Activated naive CD4-positive, alpha-beta T cell treated with anti-CD3 and anti-CD28 coated beads for 36 hours (primary cell): ENCODE measurements at places on chromosomes 5 and 9. TPM values are rescaled to one million over a fixed set of nuclear protein-coding genes. Genes with fewer than 3 reads are reported as not detected.

The PFN3 gene
- total RNA-seq: not detected

The PDE8B gene
- total RNA-seq: not detected

The SLC4A9 gene
- 0.07 TPM for total RNA-seq

DNA sequence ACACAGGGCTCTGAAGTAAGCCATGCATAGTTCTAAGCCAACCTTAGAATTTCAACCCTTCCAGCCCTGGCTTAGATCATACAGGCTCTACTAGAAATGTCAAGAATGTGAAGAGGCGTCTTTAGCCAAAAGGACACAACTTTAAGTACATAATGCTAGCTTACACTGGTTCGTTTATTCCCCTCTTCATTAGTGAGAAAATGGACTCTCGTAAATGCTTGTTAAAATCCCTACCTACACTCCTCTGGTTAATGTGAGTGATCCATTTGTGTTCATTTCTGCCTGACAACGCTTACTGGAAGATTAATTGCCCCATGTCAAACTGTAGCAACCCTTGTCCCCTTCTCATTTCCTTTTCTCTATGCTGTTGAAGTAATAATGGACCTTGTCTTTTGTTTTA, 149.3 kb upstream of the POU5F2 start:
- no peak overlapping the region for H3K27ac ChIP-seq
- H3K36me3 ChIP-seq: peaks cover 4% of the 10 kb centered on the region
- no peaks in the 10 kb centered on the region for H3K27me3 ChIP-seq
- no peak overlapping the region for H3K4me3 ChIP-seq
- H3K4me1 ChIP-seq: peaks cover 11% of the 10 kb centered on the region

- H3K27ac ChIP-seq: peak overlapping the region; percentile 93
- peaks cover 2% of the 10 kb centered on the region for H3K36me3 ChIP-seq
- peaks cover 35% of the 10 kb centered on the region for H3K4me1 ChIP-seq
- H3K4me3 ChIP-seq: peak overlapping the region; percentile 8
- peak; percentile 56 for DNase-seq
These were observed 232.8 kb downstream of the MAN2A1 start for GRCh38 chr5:109922381-109922995.

- no peaks in the 10 kb centered on the region for H3K27me3 ChIP-seq
- no peak for DNase-seq
- H3K27ac ChIP-seq: no peak overlapping the region
- H3K4me1 ChIP-seq: no peaks in the 10 kb centered on the region
- H3K36me3 ChIP-seq: no peaks in the 10 kb centered on the region
These were observed 19.4 kb downstream of the ROPN1L start for GRCh38 chr5:10461041-10461440.

GRCh38 chr5:14125262-14125661, 17.9 kb upstream of the TRIO start:
- no peak overlapping the region for H3K4me3 ChIP-seq
- H3K27ac ChIP-seq: no peak overlapping the region
- peaks cover 2% of the 10 kb centered on the region for H3K27me3 ChIP-seq

- H3K27me3 ChIP-seq: no peaks in the 10 kb centered on the region
- no peaks in the 10 kb centered on the region for H3K36me3 ChIP-seq
- H3K27ac ChIP-seq: no peak overlapping the region
- DNase-seq: no peak
- no peaks in the 10 kb centered on the region for H3K4me1 ChIP-seq
- no peak overlapping the region for H3K4me3 ChIP-seq
These were observed 31.6 kb downstream of the C9orf40 start for GRCh38 chr9:74920944-74921626.

GRCh38 chr9:110837401-110838005, 168.9 kb downstream of the MUSK start:
- no peaks in the 10 kb centered on the region for H3K36me3 ChIP-seq
- H3K4me3 ChIP-seq: no peak overlapping the region
- no peak for DNase-seq
- H3K4me1 ChIP-seq: no peaks in the 10 kb centered on the region
- no peaks in the 10 kb centered on the region for H3K27me3 ChIP-seq

DNA sequence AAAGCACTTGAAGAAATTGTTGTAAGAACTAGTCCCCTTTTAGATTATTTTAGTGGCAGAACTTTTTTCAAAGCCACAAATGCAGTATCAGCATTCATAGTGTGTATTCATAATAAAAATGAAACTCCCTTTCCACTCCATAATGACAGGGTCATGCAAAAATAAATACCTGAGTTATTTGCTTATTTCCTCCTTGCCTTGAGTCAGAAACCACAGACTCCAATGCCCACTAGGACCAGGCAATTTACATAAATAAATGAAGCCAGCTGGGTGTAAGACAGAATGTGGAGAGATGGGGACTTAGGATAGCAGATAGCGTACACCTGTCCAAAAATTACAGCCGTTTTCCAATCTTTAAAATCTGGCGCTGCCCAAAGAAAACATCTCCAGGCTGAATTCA, 417.8 kb downstream of the TMEM161B start:
- no peaks in the 10 kb centered on the region for H3K36me3 ChIP-seq
- no peaks in the 10 kb centered on the region for H3K4me1 ChIP-seq
- H3K27ac ChIP-seq: no peak overlapping the region
- H3K27me3 ChIP-seq: no peaks in the 10 kb centered on the region
